WTC11 (cell line): ENCODE measurements at places on chromosomes 3 and 15. TPM values are rescaled to one million over a fixed set of nuclear protein-coding genes. Genes with fewer than 3 reads are reported as not detected.
A peak's percentile ranks its signal among the peaks of the same experiment; 100 is the strongest.

- H3K27me3 ChIP-seq, result no peaks in the 10 kb centered on the region
- H3K27ac ChIP-seq, result no peak overlapping the region
- peaks cover 94% of the 10 kb centered on the region for H3K36me3 ChIP-seq
- H3K4me1 ChIP-seq, result no peaks in the 10 kb centered on the region
These were observed 71.5 kb downstream of the RGMA start for GRCh38 chr15:93017526-93017925.

DNA sequence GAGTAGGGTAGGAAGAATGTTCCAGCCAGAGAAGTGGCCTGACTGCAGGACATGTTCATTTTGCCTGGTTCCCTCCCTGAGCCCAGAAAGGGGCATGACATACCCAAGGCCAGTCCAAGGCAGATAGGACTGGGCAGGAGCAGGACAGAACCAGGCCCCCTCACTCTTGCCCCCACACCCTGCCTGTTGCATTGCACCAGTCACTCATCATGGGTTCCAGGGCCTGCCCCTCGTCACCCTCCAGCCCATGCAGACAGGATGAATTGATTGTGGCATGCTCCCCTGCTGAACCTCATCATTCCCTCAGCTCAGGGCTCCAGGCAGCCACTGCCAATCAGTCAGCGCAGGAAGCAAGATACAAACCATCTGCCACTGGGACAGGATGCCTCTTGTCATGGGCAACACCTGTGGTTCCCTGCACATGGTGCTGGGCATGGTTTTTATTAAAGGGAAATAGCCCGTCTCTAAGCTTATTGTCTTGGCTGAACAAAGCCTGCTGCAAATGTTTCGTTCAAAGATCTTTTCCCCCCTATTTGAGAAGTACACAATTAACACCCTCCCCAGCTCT is 48.9 kb downstream of the RASGRF1 start:
- H3K4me3 ChIP-seq, result no peak overlapping the region
- DNase-seq, result no peak
- peaks cover 6% of the 10 kb centered on the region for H3K36me3 ChIP-seq
- H3K4me1 ChIP-seq, result no peaks in the 10 kb centered on the region
- H3K27ac ChIP-seq, result no peak overlapping the region

The FETUB gene
- not detected in 3 replicates for total RNA-seq

DNA sequence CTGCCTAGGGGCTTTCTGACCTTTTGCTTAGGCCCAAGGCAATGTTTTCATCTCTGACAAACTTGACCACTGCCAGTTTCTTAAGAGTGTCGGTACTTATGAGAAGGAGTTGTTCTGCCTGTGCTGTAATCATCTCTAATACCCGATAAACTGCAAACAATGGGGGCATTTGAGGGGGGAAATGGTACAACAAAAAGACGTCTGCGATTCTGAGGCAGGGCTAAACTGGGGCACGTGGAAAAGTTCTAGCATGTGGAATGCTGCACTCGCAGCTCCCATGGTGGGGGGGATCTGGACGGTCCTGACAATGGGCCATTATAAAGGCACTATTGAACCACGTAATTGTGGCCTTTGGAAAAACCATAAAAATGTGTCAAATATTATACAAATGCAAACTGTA is 73.1 kb upstream of the SAMMSON start:
- no peak overlapping the region for H3K27ac ChIP-seq
- H3K36me3 ChIP-seq, result no peaks in the 10 kb centered on the region
- DNase-seq, result no peak

GRCh38 chr3:174099724-174100123 is 702.2 kb downstream of the NLGN1 start:
- H3K27ac ChIP-seq, result peak overlapping the region; percentile 50; the same call in 1 of the 2 replicates
- no peaks in the 10 kb centered on the region for H3K36me3 ChIP-seq
- no peak for DNase-seq
- peaks cover 30% of the 10 kb centered on the region for H3K4me1 ChIP-seq
- H3K27me3 ChIP-seq, result no peaks in the 10 kb centered on the region

- H3K27me3 ChIP-seq, result no peaks in the 10 kb centered on the region
- no peak overlapping the region for H3K4me3 ChIP-seq
- H3K4me1 ChIP-seq, result no peaks in the 10 kb centered on the region; the same call in 1 of the 2 replicates
- peaks cover 19% of the 10 kb centered on the region for H3K36me3 ChIP-seq
- H3K27ac ChIP-seq, result no peak overlapping the region
- no peak for DNase-seq
These were observed 701 bp downstream of the SGO1 start for GRCh38 chr3:20185331-20185678.

The HDC gene
- not detected in 3 replicates for total RNA-seq

The IL17RE gene
- total RNA-seq, result 3.0 to 4.2 TPM (median 4.0 TPM) in 3 replicates

- H3K4me3 ChIP-seq, result no peak overlapping the region
- H3K36me3 ChIP-seq, result no peaks in the 10 kb centered on the region
- peaks cover 16% of the 10 kb centered on the region for H3K4me1 ChIP-seq
- H3K27me3 ChIP-seq, result no peaks in the 10 kb centered on the region
- DNase-seq, result no peak
These were observed 97.7 kb upstream of the P2RY1 start for GRCh38 chr3:152737021-152737908.

GRCh38 chr3:197734667-197735318 is 1.9 kb downstream of the RUBCN start:
- H3K4me3 ChIP-seq, result peak overlapping the region; percentile 35; the same call in 1 of the 2 replicates
- DNase-seq, result no peak
- H3K4me1 ChIP-seq, result peaks cover 27% of the 10 kb centered on the region
- H3K27ac ChIP-seq, result 0 out of 2 replicates have a peak overlapping the region, but pooled peaks have one; percentile 47
- H3K36me3 ChIP-seq, result peaks cover 4% of the 10 kb centered on the region; the same call in 1 of the 2 replicates

The ACTRT3 gene
- 2.3 to 2.7 TPM (median 2.4 TPM) in 3 replicates for total RNA-seq

The HTR3E gene
- total RNA-seq, result not detected in 3 replicates

- DNase-seq, result no peak
- H3K4me3 ChIP-seq, result no peak overlapping the region
- 0 out of 2 replicates have a peak overlapping the region, but pooled peaks have one; percentile 6 for H3K27ac ChIP-seq
- peaks cover 27% of the 10 kb centered on the region for H3K36me3 ChIP-seq
- no peaks in the 10 kb centered on the region for H3K27me3 ChIP-seq
These were observed 19.9 kb downstream of the KPNA4 start for GRCh38 chr3:160545504-160545871.

DNA sequence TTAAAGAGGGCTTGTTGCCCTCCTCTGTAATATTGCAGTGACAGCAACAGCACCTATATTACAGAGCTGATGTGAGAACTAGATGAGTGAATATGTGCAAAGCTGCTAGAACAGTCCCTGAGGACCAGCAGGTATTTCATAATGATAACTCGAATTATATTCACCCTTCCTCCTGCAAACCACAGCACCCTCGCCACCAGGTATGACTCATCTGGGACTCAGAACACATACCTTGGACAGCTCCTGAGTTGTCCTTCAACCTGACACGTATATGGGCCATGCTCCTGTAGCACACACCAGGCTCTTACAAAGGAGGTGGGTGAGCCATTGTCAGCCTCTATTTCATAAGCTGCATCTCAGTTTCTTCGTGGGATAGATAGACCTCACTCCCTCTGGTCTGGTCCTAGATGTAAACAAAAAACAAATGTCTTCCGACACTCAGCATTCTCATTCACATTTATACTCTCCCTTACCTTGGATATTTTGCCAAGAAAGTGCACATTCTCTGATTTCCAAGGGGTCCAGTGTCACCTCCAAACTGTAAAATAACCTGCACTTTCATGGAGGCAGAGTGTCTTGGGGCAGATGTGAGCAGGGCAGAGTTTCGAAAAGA is 124.5 kb downstream of the TLE3 start:
- no peak overlapping the region for H3K27ac ChIP-seq
- H3K4me3 ChIP-seq, result no peak overlapping the region
- H3K36me3 ChIP-seq, result no peaks in the 10 kb centered on the region
- DNase-seq, result no peak

DNA sequence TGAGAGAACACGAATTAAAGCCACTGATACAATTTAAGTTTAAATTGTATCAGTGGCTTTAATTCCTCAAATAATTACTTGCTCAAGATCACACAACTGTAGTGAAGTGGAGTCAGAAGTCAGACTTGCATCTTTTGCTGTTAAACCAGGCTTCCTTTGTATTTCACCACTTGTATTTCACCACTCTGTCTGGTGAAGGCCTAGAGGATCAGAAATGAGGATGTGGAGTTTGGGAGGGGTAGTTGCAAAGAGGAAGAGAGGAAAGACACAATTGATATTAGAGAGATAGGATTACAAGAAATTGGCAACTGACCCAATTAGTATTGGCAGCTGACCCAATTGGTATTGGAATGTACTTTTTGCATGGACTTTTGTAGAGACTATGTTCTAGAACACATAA is 288.1 kb upstream of the GPR149 start:
- H3K4me3 ChIP-seq, result no peak overlapping the region
- DNase-seq, result no peak
- H3K27ac ChIP-seq, result no peak overlapping the region

DNA sequence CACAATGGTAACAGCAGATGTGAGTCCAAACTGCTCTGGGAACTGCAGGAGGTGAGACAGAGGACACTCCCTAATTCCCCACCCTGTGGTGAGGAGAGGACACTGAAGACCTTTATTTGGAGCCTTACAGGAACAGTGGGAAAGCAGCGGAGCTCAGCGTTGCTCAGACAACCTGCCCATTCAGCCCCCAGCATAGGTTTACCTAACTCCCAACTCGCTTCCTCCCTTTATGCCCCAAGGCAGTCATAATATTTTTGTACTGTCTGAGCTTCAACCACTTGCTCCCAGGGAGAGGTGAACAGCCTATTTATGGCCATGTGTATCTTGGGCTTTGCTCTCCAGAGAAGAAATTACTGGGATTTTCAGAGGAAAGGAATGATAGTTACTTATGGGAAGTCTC is 34.1 kb downstream of the SHC4 start:
- H3K4me1 ChIP-seq, result peaks cover 2% of the 10 kb centered on the region; the same call in 1 of the 2 replicates
- no peak overlapping the region for H3K4me3 ChIP-seq
- no peaks in the 10 kb centered on the region for H3K36me3 ChIP-seq

- H3K27me3 ChIP-seq, result no peaks in the 10 kb centered on the region
- peaks cover 2% of the 10 kb centered on the region for H3K36me3 ChIP-seq
- DNase-seq, result no peak
- H3K4me1 ChIP-seq, result peaks cover 18% of the 10 kb centered on the region
- no peak overlapping the region for H3K27ac ChIP-seq
These were observed 134.4 kb upstream of the SKOR1 start for GRCh38 chr15:67690936-67691335.

The ADAM10 gene
- total RNA-seq, result 128 to 133 TPM (median 130 TPM) in 3 replicates

DNA sequence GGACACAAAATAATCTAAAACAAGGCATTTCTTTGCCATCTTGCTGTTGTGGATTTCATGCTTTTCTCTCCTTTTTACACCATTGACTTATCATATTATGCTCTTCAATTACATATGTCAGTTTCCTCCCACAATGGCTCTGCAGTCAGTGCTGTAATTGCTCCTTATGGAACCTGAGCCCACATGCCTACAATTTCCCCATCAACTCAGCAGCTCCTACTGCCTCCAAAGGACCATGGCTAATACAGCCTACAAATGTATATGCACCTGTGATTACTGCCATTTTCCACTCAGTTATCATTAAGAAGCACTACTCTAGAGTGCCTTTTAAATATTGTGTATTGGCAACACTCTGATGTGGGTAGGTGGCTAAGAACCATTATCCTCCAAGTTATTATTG is 30.8 kb downstream of the RTP4 start:
- no peak overlapping the region for H3K4me3 ChIP-seq
- no peaks in the 10 kb centered on the region; the same call in 1 of the 2 replicates for H3K27me3 ChIP-seq
- no peak overlapping the region for H3K27ac ChIP-seq
- H3K36me3 ChIP-seq, result no peaks in the 10 kb centered on the region
- no peak for DNase-seq

DNA sequence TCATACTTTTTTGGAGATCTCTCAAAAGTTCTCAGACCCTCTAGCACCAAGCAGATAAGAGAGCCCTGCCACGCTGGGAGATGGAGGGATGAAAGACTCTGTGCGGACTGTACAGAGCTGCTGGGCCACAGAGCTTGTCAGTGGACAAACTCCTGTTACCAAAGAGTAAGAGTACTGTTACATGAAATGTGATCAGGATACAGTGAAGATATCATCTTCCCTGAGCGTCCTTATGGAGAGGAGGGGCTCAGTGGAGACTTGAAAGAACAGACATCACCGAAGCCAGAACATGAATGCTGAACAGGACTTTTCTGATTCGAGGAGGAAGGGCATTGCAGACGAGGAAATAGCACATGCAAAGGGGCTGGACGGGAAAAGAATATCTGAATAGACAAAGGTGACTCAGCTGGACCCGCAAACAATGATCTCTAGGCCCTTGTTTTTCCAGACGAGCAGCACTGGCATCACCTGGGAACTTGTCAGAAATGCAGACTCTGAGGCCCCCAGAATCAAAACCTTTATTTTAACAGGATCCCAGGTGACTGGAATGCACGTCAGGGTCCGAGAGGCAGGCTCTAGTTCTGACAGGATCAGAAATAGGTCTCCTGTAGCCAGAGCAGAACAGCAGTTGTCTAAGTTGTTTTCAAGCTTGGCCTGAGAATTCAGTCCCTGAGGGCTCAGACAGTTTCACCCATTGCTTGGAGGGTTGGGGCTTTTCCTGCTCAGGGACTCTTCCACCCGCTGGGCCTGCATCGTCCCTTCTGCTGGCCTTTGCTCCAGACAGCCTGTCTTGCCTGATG is 277.9 kb downstream of the RPLP1 start:
- no peaks in the 10 kb centered on the region for H3K36me3 ChIP-seq
- no peak overlapping the region for H3K4me3 ChIP-seq
- H3K4me1 ChIP-seq, result peaks cover 51% of the 10 kb centered on the region
- no peak for DNase-seq

The GJD2 gene
- total RNA-seq, result 0.14 to 0.22 TPM (median 0.21 TPM) in 3 replicates

- DNase-seq, result no peak
- 0 out of 2 replicates have a peak, but pooled peaks cover 3% of the 10 kb centered on the region for H3K4me1 ChIP-seq
- no peak overlapping the region for H3K27ac ChIP-seq
- H3K27me3 ChIP-seq, result no peaks in the 10 kb centered on the region
- no peaks in the 10 kb centered on the region for H3K36me3 ChIP-seq
These were observed 245.9 kb downstream of the NAALADL2 start for GRCh38 chr3:175105066-175105465.

DNA sequence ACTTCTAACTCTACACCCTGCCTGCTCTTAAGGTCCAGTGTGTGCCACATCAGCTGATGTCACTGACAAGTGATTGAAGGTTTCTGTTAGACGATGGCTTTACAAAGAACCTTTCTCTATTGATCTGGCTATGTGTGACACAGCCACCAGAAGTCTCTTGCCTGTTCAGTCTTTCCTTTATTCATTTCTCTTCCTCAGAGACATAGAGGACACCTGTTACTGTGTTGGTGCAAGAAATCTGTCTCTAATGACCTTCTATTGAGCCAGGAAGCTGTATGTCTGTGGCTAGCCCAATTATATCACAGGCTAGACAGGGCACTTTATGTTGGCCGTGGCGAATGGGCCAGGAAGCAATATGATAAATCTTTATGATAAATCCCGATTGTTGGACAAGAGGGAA is 173.3 kb upstream of the GAP43 start:
- DNase-seq, result no peak
- peaks cover 5% of the 10 kb centered on the region for H3K36me3 ChIP-seq
- no peak overlapping the region for H3K4me3 ChIP-seq
- H3K4me1 ChIP-seq, result peaks cover 24% of the 10 kb centered on the region
- H3K27ac ChIP-seq, result no peak overlapping the region

- no peaks in the 10 kb centered on the region for H3K36me3 ChIP-seq
- H3K4me3 ChIP-seq, result no peak overlapping the region
- peaks cover 8% of the 10 kb centered on the region for H3K4me1 ChIP-seq
- no peak for DNase-seq
These were observed 769.4 kb upstream of the GOLIM4 start for GRCh38 chr3:168865022-168865551.

- H3K27me3 ChIP-seq, result no peaks in the 10 kb centered on the region
- H3K4me3 ChIP-seq, result no peak overlapping the region
- DNase-seq, result no peak
- 0 out of 2 replicates have a peak overlapping the region, but pooled peaks have one; percentile 22 for H3K27ac ChIP-seq
These were observed 641.2 kb upstream of the ARRDC4 start for GRCh38 chr15:97319291-97319690.
